ENCODE measurements at places on chromosomes 11 and 22. TPM values are rescaled to one million over a fixed set of nuclear protein-coding genes. Genes with fewer than 3 reads are reported as not detected.

The C2CD2L gene
- total RNA-seq, result 5.5 TPM

The C22orf42 gene
- total RNA-seq, result not detected

The CRYBB2 gene
- total RNA-seq, result 0.27 TPM

The CCDC116 gene
- 0.13 TPM for total RNA-seq

The HBG1 gene
- total RNA-seq, result not detected

The YPEL4 gene
- total RNA-seq, result 0.07 TPM

The OR51B2 gene
- not detected for total RNA-seq

The CNIH2 gene
- total RNA-seq, result 0.13 TPM

The PLEKHA7 gene
- 0.13 TPM for total RNA-seq

The TMEM184B gene
- 56.5 TPM for total RNA-seq

The POU2F3 gene
- not detected for total RNA-seq

The HBG2 gene
- not detected for total RNA-seq

The DLG2 gene
- total RNA-seq, result 1.1 TPM

The CTSF gene
- 10.0 TPM for total RNA-seq

The CBX6 gene
- total RNA-seq, result 59.3 TPM

The NCF4 gene
- total RNA-seq, result not detected

The PAK1 gene
- total RNA-seq, result 6.5 TPM

The DDIAS gene
- 15.0 TPM for total RNA-seq

The MMP8 gene
- total RNA-seq, result not detected

The CRYBA4 gene
- not detected for total RNA-seq

The OR51E2 gene
- total RNA-seq, result not detected

The MUC5AC gene
- total RNA-seq, result not detected

The CHST1 gene
- total RNA-seq, result 58.4 TPM

The IGLL5 gene
- total RNA-seq, result not detected

The EIF3D gene
- total RNA-seq, result 437 TPM

The PAX6 gene
- 0.40 TPM for total RNA-seq

The ISX gene
- total RNA-seq, result not detected

The TMPRSS13 gene
- not detected for total RNA-seq

The CCDC81 gene
- 1.1 TPM for total RNA-seq

The MS4A12 gene
- total RNA-seq, result not detected

The MS4A8 gene
- not detected for total RNA-seq

The IL18BP gene
- total RNA-seq, result 9.4 TPM

The ABCC8 gene
- not detected for total RNA-seq

The USH1C gene
- not detected for total RNA-seq

The PLXNB2 gene
- total RNA-seq, result 73.9 TPM

The RAB3IL1 gene
- 1.0 TPM for total RNA-seq

The CBLIF gene
- not detected for total RNA-seq

The OR56A1 gene
- total RNA-seq, result not detected

The TP53AIP1 gene
- total RNA-seq, result not detected

Measured in thoracic aorta endothelial cell (primary cell).